ENCODE measurements at places on chromosomes 13 and 19. TPM values are rescaled to one million over a fixed set of nuclear protein-coding genes. Genes with fewer than 3 reads are reported as not detected.
A peak's percentile ranks its signal among the peaks of the same experiment; 100 is the strongest.

DNA sequence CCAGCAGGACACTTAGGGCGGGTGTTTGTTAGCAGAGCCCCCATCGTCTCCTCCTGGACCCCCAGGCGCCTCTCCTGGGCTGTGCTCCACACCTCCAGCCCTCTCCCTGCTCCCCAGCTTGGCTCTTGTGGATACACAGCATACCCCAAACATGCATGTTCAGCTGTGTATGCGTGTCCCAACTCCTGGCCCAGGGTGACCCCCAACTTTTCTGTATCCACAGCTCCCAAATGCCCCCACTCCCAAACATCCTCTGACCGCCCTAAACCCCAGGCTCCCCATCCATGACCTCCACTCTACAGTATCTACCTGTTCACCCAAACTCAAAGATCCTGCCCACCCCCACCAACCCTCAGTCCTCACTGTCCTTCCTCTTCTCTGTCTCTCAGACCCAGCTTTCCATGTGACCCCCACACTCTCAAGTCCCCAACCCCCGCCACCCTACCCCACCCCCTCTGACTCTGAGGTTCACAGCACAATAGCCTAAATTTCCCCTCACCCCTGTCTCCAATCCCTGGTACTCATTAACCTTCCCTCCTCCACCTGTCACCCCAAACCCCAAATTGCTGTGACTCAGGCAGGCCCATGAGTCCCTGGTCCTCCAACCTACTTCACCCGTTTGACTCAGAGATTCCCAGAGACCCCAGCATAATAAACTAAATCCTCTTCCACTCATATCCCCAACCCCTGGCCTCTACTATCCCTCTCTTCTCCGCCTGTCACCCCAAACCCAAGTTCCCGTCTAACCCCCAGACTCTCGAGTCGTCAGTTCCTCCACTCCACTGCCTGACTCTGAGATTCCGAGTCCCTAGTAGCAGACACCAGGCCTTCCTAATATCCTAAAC is 968 bp downstream of the UBE2M start:
- H3K4me1 ChIP-seq = peaks cover 80% of the 10 kb centered on the region
- DNase-seq = no peak
- H3K4me3 ChIP-seq = peak overlapping the region; percentile 98
- peaks cover 53% of the 10 kb centered on the region for H3K36me3 ChIP-seq
- peak overlapping the region; percentile 96 for H3K27ac ChIP-seq

DNA sequence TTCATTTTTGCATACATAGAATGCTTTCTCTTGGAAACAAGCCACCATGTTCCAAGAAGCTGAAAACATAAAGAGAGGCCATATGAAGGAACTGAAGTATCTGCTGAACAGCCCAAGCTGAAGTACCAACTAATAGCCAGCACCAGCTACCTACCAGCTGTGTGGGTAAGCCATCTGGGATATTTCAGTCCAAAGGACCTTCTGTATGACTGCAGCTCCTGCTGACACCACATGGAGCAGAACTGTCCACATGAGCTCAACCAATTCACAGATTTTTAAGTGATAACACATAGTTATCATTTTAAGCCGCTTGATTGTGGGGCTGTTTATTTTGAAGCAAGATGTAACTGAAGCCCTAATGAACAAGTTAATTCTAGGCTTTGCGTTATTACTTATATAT is 621.1 kb upstream of the KLHL1 start:
- no peak for DNase-seq
- H3K27me3 ChIP-seq = no peaks in the 10 kb centered on the region
- no peaks in the 10 kb centered on the region for H3K36me3 ChIP-seq
- H3K4me3 ChIP-seq = no peak overlapping the region
- no peaks in the 10 kb centered on the region for H3K4me1 ChIP-seq

Gene CASP14
- total RNA-seq = not detected

GRCh38 chr13:44386913-44387556 is 13.4 kb downstream of the SERP2 start:
- no peaks in the 10 kb centered on the region for H3K4me1 ChIP-seq
- H3K36me3 ChIP-seq = no peaks in the 10 kb centered on the region
- H3K4me3 ChIP-seq = no peak overlapping the region
- H3K27me3 ChIP-seq = peaks cover 18% of the 10 kb centered on the region

Gene RGS9BP
- total RNA-seq = 0.43 TPM

- no peak overlapping the region for H3K27ac ChIP-seq
- H3K27me3 ChIP-seq = no peaks in the 10 kb centered on the region
- no peaks in the 10 kb centered on the region for H3K36me3 ChIP-seq
- no peak for DNase-seq
- H3K4me3 ChIP-seq = no peak overlapping the region
- no peaks in the 10 kb centered on the region for H3K4me1 ChIP-seq
These were observed 313.3 kb downstream of the HS6ST3 start for GRCh38 chr13:96403241-96403640.

- peaks cover 37% of the 10 kb centered on the region for H3K4me1 ChIP-seq
These were observed 38.2 kb upstream of the KATNAL1 start for GRCh38 chr13:30345426-30346100.

DNA sequence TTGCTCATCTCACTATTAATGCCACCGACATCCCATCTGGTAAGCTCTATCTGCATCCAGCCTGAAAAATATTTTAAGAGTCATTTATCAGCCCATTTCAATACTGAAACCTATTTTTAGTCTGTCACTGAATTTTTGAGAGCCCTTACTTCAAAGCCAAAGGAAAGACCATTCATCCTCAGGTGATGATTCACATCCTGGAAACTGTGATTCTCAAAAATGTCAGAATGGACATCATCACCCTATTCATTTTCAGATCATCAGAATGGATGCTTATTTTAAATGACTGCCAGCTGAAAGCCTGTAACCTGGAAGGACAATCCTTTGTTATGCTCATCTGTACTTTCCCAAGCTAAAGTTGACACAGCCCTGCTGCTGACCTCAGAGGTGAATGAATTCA is 27.0 kb downstream of the TNFSF11 start:
- no peak overlapping the region for H3K4me3 ChIP-seq
- H3K36me3 ChIP-seq = peaks cover 14% of the 10 kb centered on the region
- peak overlapping the region; percentile 45 for H3K27ac ChIP-seq
- no peak for DNase-seq
- peaks cover 18% of the 10 kb centered on the region for H3K4me1 ChIP-seq

Gene CEACAM20
- not detected for total RNA-seq

DNA sequence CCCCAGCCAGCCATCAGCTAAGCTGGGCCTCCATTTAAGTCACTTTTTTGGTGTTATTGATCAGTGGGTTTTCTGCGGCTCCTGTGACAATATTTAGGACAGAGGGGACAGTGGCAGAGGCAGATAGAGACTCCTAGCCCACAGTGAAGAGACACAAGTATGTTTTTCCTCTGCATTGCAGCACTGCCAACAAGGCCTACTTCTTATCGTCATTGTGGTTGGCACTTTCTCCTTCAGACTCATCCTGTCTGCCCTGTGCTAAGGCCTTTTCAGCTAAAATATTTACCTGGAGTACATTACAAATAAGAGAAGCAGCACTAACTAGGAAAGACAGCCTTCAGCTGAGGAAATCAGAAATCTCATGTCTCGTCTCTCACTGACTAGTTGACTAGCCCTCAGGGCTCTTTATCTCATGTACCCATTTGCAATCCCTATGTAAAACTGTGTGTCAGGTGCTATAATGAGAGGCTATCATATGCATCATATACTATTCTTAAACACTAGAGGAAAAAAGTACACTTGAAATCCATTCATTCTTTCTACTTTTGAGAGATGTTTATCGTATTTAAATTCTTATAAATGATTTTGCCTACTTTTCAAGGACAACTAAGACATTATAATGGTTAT is 62.2 kb downstream of the ZAR1L start:
- no peaks in the 10 kb centered on the region for H3K27me3 ChIP-seq
- peaks cover 18% of the 10 kb centered on the region for H3K4me1 ChIP-seq
- H3K4me3 ChIP-seq = no peak overlapping the region
- DNase-seq = no peak

DNA sequence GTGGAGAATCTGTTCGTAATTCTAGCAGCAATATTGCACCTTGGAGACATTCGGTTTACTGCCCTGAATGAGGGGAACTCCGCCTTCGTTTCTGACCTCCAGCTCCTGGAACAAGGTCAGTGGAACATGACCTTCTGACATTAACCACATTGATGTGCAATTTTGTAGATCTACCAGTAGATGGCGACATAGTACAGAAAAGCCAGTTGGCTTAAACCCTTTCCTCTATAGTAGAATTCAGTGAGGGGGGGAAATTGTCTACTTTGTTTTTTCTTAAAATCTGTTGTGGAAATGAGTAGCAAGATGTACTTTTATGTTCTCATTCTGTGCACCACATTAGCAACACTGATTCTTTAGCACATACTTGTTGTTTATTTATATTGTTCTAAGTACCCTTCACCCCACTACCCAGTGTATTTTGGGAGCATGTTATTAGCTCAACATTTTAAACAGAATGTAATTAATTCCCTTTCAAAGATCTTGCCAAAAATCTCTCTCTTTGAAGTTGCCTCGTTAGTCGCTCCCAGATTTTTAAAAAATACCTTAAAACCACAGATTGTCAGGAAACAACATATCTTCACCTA is 332.2 kb downstream of the MYO16 start:
- no peak overlapping the region for H3K4me3 ChIP-seq
- H3K4me1 ChIP-seq = peaks cover 2% of the 10 kb centered on the region
- peak; percentile 19 for DNase-seq
- H3K27ac ChIP-seq = no peak overlapping the region

GRCh38 chr13:49693191-49693733 is 2.0 kb upstream of the EBPL start:
- H3K27ac ChIP-seq = no peak overlapping the region
- DNase-seq = no peak
- H3K27me3 ChIP-seq = no peaks in the 10 kb centered on the region

DNA sequence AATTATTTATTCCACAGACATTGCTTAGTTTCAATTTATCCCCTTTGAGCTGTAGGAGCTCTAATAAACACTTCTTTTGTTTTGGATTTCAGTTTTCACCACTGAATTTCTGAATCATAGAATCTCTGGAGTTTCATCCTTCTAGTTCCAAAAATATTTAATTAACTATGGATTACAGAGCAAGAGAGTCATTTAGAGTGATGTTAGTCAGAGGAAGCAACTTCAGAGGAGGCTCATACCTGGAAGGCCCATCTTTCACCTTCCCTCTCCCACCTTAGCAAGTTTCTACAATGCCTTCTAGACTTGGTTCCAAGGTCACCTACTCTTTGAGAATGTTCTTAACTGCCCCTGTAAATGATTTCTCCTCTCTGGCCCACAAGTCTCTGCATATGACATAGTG is 353.2 kb downstream of the SPRY2 start:
- no peaks in the 10 kb centered on the region for H3K36me3 ChIP-seq
- no peak overlapping the region for H3K27ac ChIP-seq
- no peak for DNase-seq
- no peaks in the 10 kb centered on the region for H3K4me1 ChIP-seq

Gene SLC27A1
- total RNA-seq = 3.6 TPM

DNA sequence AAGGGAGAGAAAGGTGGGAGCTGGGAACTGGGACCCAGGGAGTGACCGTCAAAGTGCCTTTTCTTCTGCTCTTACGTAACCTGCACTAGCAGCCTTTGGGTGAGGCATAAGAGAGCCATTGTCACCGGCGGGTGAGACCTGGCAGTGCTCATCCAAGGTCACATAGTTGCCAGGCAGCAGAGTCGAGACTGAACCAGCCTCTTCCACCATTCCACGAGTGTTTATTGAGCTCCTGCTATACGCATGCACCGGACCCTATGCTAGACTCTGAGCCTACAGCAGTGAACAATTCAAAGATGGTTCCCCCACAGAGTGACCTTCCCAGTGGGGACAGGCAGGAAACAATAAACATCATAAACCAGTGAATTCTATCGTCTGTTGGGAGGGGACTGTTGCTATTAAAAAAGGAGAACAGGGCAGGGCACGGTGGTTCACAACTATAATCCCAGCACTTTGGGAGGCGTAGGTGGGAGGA is 18.6 kb upstream of the STRN4 start:
- H3K4me1 ChIP-seq = peaks cover 4% of the 10 kb centered on the region
- no peak overlapping the region for H3K27ac ChIP-seq
- no peak overlapping the region for H3K4me3 ChIP-seq
- no peaks in the 10 kb centered on the region for H3K36me3 ChIP-seq

GRCh38 chr19:4015705-4016402 is 8.3 kb downstream of the PIAS4 start:
- H3K4me1 ChIP-seq = peaks cover 6% of the 10 kb centered on the region
- no peak for DNase-seq
- H3K4me3 ChIP-seq = no peak overlapping the region
- H3K27me3 ChIP-seq = no peaks in the 10 kb centered on the region

Gene XPO4
- 16.8 TPM for total RNA-seq

GRCh38 chr13:73933795-73934194 is 200.4 kb downstream of the KLF12 start:
- H3K4me3 ChIP-seq = no peak overlapping the region
- H3K27ac ChIP-seq = no peak overlapping the region
- H3K4me1 ChIP-seq = peaks cover 23% of the 10 kb centered on the region
- H3K36me3 ChIP-seq = peaks cover 7% of the 10 kb centered on the region

Gene EMC10
- total RNA-seq = 57.2 TPM

DNA sequence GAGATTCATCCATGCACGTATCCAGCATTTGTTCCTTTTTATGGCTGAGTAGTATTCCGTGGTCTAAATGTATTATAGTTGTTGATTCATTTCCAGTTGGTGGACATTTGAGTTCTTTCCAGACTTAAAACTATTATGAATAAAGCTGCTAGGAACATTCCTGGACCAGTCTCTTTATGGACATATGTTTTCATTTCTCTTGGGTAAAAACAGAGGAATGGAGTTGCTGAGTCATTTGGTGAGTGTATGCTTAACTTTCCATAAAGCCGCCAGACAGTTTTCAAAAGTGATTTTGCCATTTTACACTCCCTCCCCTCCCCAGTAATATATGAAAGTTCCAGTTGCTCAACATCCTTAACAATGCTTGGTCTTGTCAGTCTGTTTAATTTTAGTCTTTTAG is 116.4 kb downstream of the TSHZ3 start:
- H3K27me3 ChIP-seq = peaks cover 21% of the 10 kb centered on the region
- H3K4me1 ChIP-seq = no peaks in the 10 kb centered on the region
- no peak overlapping the region for H3K27ac ChIP-seq

GRCh38 chr19:50837300-50837699 is 3.9 kb upstream of the KLK15 start:
- no peak for DNase-seq
- H3K27ac ChIP-seq = no peak overlapping the region
- H3K27me3 ChIP-seq = peaks cover 25% of the 10 kb centered on the region
- H3K4me3 ChIP-seq = no peak overlapping the region
- H3K36me3 ChIP-seq = no peaks in the 10 kb centered on the region
- peaks cover 11% of the 10 kb centered on the region for H3K4me1 ChIP-seq

DNA sequence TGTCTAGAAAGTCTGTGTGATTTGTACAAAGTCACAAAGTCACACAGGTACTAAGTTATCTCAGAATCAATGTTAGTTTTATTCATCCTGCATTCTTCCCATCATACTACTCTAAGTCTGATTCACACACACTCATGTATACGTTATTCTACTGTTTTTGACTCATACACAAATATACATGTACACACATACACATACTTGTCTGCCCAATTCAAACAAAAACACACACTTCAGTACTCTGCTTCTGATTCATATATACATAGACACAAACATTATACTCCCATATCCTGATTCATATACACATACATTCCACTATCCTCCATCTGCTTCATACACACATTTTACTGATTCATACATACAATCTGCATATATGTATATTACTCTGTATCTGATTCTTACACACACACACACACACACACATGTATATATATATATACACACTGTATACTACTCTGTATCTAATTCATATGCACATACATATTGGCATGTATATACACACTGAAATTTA is 69.3 kb downstream of the KLF12 start:
- peaks cover 78% of the 10 kb centered on the region for H3K4me1 ChIP-seq
- no peak for DNase-seq
- H3K36me3 ChIP-seq = peaks cover 33% of the 10 kb centered on the region
- no peak overlapping the region for H3K27ac ChIP-seq
- no peak overlapping the region for H3K4me3 ChIP-seq
- no peaks in the 10 kb centered on the region for H3K27me3 ChIP-seq
